ENCODE measurements at places on chromosomes 12 and 14.

- no peak for DNase-seq
Measured at GRCh38 chr14:50762001-50762930, 68.7 kb downstream of the NIN start.

- DNase-seq = no peak
Measured at GRCh38 chr12:43320281-43320680, 231.7 kb downstream of the ADAMTS20 start.

DNA sequence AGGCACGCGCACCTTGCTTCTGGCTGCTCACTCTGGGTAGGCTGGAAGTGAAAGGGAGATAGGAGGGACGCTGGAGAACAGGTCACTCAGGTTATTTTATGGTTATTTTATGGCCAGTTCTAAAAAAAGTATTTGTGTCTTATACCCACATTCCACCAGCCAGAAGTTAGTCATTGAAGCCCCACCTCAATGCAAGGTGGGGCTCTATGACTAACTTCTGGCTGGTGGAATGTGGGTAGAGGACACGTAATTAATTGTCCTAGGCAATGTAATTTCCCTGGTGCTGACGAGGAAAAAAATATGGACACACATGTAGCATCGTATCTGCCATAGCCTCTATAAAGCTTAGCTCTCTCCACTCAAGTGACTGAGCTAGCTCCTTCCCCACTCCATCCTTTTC is 104.9 kb downstream of the PDZRN4 start:
- no peak for DNase-seq

DNA sequence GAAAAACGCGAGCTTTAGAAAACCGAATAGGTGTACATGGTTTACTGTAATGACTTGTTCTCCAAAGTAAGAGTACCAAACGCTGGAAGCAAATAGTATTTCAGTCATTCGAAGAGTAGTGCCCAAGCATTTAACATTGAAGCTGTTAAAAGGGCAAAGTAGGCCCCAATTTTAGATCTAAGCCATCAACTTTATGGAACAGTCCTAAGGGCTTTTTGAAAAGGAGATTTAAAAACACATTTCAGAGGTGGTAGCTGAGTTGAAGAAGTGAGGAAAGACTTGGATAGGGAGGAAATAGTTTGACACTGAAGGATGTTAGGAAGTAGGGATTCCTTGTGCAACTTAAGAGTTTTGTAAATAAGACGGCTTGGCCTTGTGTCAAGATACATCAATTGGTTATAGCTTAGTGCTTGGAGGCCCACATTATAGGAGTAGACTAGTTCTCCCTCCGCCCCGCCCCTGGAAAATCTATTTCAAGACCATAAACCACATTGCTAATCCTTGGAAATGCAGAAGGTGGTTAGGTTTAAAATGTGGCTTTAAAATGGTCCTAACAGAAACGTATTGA is 783 bp upstream of the TUBA1B start:
- no peak for DNase-seq

- no peak for DNase-seq
Measured at GRCh38 chr12:108689314-108690190, 41.8 kb downstream of the CORO1C start.

DNA sequence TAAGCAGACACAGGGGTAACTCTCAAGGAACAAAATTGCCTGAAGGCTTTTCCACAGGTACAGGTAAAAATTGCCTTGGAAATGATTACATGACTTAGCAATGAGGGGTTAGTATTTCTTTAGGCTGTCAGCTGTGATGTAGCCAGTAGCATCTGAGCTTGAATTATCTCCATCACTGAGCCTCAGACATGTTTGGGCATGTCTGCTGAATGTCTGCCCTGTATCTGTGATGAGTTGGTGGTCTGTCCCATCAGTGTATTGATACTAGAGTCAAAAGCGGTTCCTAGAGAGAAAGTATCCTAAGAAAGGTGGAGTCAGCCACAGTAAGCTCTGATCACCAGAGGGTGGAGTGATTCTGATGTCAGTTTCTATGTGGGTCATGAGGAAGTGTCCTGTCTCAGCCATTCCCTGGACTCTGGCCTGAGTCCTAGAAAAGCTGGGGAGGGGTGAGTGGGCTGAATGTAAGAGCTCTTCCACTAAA is 16.3 kb downstream of the AKAP6 start:
- DNase-seq = no peak

DNA sequence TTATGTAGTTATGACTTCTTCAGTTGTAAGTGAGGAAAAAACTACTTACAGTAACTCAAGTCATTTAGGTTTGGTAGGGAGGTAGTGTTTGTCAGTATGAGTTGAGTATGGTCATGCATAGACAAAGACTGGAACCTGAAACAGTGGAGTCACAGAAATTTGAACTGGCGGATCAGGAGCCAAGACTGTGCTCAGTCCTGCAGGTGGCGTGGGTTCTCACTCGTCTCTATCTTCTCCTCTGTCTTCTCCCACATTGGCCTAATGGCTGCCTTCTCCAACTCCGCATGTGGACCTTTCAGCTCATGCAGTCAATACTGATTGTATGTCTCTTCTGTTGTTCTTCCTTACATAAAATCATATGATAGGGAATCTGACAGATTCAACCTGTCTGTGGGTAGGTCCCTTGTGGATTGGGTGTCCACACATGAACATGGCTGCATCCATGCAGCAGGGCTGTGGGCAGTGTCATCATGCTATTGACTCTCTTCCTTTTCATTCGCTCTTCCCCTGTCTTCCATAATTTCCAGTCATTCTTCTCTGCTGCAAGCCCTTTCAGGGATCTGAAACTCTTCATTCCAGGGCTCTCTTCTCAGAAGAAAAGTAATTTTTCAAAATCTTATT is 78.8 kb upstream of the NEDD1 start:
- peak; percentile 12 for DNase-seq

- DNase-seq = no peak
Measured at GRCh38 chr14:100606687-100607610, 19.7 kb upstream of the BEGAIN start.

- no peak for DNase-seq
Measured at GRCh38 chr14:29892327-29892726, 35.3 kb downstream of the PRKD1 start.

- DNase-seq = no peak
Measured at GRCh38 chr14:36667679-36668078, 6.0 kb downstream of the PAX9 start.

- DNase-seq = no peak
Measured at GRCh38 chr12:84994426-84994825, 41.7 kb downstream of the TSPAN19 start.

DNA sequence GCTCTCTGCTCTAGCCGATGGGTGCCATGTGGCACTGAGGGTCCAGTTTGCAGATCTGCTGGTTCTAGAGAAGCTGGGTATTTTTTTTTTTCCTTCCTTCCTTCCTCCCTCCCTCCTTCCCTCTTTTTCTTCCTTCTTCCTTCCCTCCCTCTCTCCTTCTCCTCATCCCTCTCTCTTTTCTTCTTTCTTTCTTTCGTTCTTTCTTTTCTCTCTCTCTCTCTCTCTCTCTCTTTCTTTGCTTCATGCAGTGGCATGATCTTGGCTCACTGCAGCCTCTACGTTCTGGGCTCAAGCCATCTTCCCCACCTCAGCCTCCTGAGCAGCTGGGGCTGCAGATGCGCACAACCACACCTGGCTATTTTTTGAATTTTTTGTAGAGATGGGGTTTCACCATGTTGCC is 2.7 kb upstream of the BCL7A start:
- DNase-seq = no peak

GRCh38 chr14:78950649-78951048 is 780.5 kb downstream of the NRXN3 start:
- DNase-seq = no peak

DNA sequence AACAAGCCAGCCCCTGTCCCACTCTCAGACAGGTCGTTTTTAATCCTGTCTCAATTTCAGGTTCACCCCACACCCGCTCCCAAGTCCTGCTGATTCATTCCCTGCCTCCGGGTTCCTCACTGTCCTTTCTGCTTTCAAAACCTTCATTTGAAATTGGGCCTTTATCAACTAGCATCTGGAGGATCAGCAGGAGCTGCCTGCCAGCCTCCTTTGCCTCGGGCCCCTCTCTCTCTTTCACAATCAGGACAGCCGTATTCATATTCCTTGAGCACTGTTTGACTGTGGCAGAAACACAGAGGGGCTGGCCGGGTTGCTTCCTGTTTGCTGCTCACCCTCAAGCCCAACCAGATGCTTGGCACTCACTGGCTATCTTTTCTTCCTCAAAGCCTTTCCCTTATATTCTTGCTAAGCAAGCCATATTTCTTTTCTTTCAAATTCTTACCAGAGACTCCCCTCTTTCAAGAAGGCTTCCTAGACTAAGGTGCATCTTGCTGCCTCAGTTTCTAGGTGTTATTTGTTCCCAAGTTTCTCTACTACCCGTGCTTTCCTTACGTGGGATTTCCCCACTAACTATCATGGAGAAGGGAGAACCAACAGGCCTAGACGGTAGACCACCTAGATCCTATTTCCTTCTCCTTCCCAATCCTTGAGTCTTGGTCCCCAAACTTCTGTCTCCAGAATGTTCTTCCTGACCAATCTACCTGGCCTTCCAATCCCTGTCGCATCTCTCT is 3.0 kb downstream of the GALNT6 start:
- peak; percentile 26 for DNase-seq

DNA sequence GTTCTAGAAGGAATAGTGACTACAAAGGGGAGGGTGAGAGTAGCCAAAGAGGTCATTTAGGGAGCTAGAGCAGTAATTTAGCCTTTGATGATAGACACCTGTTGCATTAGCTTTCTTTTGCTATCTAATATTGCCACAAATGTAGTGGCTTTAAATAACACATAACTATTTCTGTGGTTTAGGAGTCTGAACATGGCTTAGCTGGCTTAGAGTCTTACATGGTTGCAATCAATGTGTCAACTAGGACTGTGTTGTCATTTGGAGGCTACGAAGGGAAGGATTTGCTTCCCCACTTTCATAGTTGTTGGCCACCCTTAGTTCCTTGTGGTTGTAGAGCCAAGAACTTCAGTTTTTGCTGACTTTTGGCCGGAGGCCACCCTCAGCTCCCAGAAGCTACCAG is 99.9 kb downstream of the C12orf50 start:
- no peak for DNase-seq
